Thoracic aorta (tissue), 2 donors: ENCODE measurements at places on chromosomes 4 and X.
A peak's percentile ranks its signal among the peaks of the same experiment; 100 is the strongest.

DNA sequence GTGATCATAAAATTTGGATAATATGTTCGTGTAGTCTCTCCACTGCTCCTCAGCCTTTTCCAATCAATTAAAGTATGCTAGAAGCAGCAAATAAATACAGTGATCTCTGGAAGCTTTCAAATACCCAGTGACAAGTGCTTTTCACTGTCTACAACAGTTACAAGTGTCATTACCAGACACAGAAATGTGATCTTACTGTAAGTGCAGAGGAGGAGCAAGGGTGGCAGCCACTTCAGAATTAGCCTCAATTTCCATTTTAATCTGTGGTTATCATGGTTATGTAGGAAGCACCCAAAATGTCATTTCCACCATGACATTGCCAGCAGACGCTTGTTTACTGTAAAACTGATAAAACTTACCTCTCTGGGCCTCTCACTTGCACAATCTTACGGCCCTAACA, 133.9 kb upstream of the ADAMTS3 start:
- H3K27me3 ChIP-seq = no peaks in the 10 kb centered on the region
- no peak for DNase-seq
- H3K36me3 ChIP-seq = no peaks in the 10 kb centered on the region
- H3K27ac ChIP-seq = no peak overlapping the region

- H3K27ac ChIP-seq = no peak overlapping the region
- H3K27me3 ChIP-seq = no peaks in the 10 kb centered on the region
- no peaks in the 10 kb centered on the region for H3K36me3 ChIP-seq
- no peak for DNase-seq
- no peaks in the 10 kb centered on the region for H3K4me1 ChIP-seq
- no peak overlapping the region for H3K4me3 ChIP-seq
Measured at GRCh38 chr4:136012220-136012619, 1520.1 kb downstream of the PCDH18 start.

DNA sequence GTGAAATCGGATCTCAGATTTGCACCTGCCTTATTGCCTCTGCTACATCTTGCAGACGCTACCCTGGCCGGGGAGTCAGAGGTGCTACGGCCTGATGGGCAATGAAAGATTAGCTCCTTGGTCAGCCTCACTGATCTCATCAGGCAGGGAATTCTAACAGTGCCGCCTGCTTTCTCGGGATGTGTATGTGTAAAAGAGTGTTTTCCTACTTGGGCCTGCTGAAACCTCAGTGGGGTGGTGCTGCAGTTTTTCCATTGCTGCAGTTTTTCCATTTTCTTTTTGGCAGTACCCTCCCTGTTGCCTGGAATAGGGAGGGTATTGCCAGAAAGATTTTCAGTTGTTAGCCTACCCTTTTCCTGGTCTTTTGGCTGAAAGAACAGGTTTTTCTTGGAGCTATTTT, 117.5 kb downstream of the CDKL5 start:
- no peaks in the 10 kb centered on the region for H3K27me3 ChIP-seq
- H3K27ac ChIP-seq = no peak overlapping the region
- no peaks in the 10 kb centered on the region for H3K36me3 ChIP-seq

- DNase-seq = no peak
- H3K4me3 ChIP-seq = no peak overlapping the region
- H3K27me3 ChIP-seq = no peaks in the 10 kb centered on the region
- H3K4me1 ChIP-seq = no peaks in the 10 kb centered on the region
Measured at GRCh38 chr4:164483711-164484110, 270.2 kb upstream of the SMIM31 start.

- no peaks in the 10 kb centered on the region for H3K27me3 ChIP-seq
- no peaks in the 10 kb centered on the region for H3K4me1 ChIP-seq
- H3K4me3 ChIP-seq = no peak overlapping the region
- H3K27ac ChIP-seq = no peak overlapping the region
- no peak for DNase-seq
Measured at GRCh38 chr4:119906277-119906676, 160.4 kb downstream of the MAD2L1 start.

DNA sequence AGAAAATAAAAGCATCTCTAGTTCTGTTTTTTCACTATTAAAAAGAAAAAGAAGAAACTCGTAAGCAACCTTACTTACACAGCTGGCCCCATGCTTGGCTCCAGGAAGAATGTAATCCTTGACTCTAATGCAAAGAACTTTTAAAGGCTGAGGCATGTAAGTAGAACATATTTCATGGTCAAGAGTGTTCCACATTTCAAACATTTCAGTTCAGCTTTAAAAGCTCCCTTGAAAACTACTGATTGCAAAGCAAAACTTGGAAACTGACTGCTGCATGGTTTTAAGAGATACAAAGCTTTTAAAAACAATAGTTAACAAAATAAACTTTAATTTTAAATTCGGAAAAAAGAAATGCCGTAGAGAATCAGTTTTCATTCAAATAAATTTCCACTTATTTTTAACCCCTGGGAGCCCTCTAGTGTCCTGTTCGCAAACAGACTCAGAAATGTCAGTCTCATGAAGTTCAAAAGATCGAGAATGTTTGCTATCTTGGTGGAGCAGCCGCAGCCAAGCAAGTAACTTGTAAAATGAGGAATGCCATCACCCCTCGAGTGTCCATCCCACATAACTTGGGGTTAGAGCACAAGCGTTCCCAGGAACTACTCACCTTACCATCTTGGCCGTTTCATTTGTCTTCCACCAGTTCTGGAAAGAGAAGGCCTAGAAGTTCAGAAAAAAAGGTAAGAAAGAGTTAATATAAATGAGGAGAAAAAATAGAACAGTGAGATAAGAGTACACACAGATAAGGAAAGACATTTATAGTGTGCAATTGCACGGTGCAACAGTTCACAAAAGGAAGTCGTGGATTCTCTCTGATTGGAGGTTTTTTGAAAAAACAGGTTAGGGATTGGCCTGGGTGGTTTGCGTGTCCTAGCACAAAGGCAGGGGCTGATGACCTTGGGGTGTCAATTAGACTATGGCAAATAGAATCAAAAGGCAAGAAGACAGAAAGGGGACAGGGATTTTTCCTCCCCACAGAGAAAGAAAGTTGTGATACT, at the start of gene GASK1B:
Gene GASK1B, minus strand, starts transcription at position 765 of the 998 bp plus-strand sequence. CDS start 1,650 bp downstream, outside the sequence.
- peak within 1 kb of the TSS; percentile 93 for H3K27ac ChIP-seq
- no peaks in the 10 kb centered on the region for H3K27me3 ChIP-seq
- H3K4me1 ChIP-seq = peaks cover 28% of the 10 kb centered on the region
- no peak for DNase-seq

- no peaks in the 10 kb centered on the region for H3K27me3 ChIP-seq
- DNase-seq = no peak
Measured at GRCh38 chr4:41215969-41216293, 1.6 kb upstream of the APBB2 start.

- H3K36me3 ChIP-seq = no peaks in the 10 kb centered on the region
- no peaks in the 10 kb centered on the region for H3K27me3 ChIP-seq
- H3K27ac ChIP-seq = no peak overlapping the region
- DNase-seq = no peak
- no peak overlapping the region for H3K4me3 ChIP-seq
- no peaks in the 10 kb centered on the region for H3K4me1 ChIP-seq
Measured at GRCh38 chr4:23956601-23957364, 66.9 kb upstream of the PPARGC1A start.

GRCh38 chrX:110215411-110215810, 102.5 kb downstream of the AMMECR1 start:
- DNase-seq = no peak
- H3K27me3 ChIP-seq = no peaks in the 10 kb centered on the region
- no peaks in the 10 kb centered on the region for H3K36me3 ChIP-seq
- H3K27ac ChIP-seq = no peak overlapping the region
- no peak overlapping the region for H3K4me3 ChIP-seq

DNA sequence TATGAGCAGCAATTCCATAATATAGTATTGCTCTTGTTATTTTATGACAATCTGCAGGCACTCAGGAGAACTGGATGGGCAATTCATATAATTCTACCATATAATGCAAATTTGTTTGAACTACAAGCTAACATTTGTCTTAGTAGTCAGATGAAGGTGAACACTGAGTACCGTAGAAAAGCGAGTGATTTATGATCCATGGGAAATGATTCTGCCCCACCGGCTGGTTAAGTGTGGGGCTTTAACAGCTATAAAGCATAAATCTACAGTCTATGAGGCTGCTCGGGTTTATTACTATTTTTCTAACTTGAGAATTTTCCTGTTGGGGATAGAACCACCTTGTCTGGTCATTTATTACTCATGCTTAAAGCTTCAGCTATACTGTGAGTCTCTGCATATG, 275.5 kb downstream of the PCDH10 start:
- H3K27me3 ChIP-seq = no peaks in the 10 kb centered on the region
- H3K36me3 ChIP-seq = no peaks in the 10 kb centered on the region
- no peak overlapping the region for H3K4me3 ChIP-seq
- no peaks in the 10 kb centered on the region for H3K4me1 ChIP-seq
- H3K27ac ChIP-seq = no peak overlapping the region

DNA sequence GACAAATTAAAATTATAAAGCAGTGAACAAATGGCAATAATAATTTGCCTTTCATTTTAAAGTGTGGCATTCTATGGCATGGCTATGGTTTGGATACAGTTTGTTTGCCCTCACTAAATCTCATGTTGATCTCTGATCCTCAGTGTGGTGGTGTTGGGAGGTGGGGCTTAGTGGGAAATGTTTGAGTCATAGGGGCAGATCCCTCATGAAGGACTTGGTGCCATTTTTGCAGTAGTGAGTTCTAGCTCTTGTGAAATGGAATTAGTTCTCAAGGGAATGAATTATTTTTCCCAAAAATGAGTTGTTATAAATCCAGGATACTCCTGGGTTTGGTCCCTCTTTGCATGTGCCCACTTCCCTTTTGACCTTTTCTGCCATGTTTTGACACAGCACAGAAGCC, 181.4 kb downstream of the AMELX start:
- peaks cover 5% of the 10 kb centered on the region for H3K4me1 ChIP-seq
- H3K27me3 ChIP-seq = no peaks in the 10 kb centered on the region
- DNase-seq = no peak
- H3K4me3 ChIP-seq = no peak overlapping the region
- no peaks in the 10 kb centered on the region for H3K36me3 ChIP-seq

- H3K27me3 ChIP-seq = no peaks in the 10 kb centered on the region
- no peaks in the 10 kb centered on the region for H3K4me1 ChIP-seq
- no peaks in the 10 kb centered on the region for H3K36me3 ChIP-seq
- no peak overlapping the region for H3K27ac ChIP-seq
- no peak for DNase-seq
Measured at GRCh38 chrX:107758231-107758766, 17.3 kb downstream of the TSC22D3 start.
